ENCODE measurements at places on chromosomes 4 and X. TPM values are rescaled to one million over a fixed set of nuclear protein-coding genes. Genes with fewer than 3 reads are reported as not detected.
A peak's percentile ranks its signal among the peaks of the same experiment; 100 is the strongest.

DNA sequence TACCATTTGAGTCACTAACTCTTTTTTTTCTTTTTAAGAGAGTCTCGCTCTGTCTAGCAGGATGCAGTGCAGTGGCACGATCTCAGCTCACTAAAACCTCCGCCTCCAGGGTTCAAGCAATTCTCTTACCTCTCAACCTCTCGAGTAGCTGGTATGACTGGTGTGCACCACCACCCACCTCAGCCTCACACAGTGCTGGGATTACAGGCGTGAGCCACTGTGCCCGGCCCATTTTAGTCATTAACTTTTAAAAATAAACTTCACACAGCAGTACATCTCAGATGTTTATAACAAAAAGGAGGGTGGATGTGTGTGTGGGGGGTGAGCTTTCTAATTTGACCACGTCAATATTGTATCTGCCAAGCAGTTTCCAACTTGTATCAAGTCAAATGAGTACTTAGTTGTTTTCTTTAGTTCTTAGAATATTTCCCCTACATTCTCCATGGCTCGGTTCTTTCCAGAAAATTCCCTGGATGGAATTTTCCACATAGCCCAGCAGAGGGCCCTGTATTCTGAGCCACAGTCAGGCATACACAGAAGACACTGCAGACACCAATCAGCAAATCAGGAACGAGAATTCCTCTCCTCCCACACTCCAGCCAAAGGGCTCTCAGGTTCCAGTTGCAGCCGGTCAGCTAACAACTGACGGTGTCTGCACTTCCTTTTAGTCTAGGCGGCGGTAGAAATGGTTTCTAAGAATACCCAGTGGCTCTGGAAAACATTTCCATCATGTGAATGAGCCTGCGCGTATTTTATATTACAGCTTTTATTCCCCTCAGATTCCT is 20.1 kb upstream of the ARAF start:
- peaks cover 3% of the 10 kb centered on the region for H3K4me1 ChIP-seq
- H3K27me3 ChIP-seq, result no peaks in the 10 kb centered on the region
- peak overlapping the region; percentile 88 for H3K27ac ChIP-seq
- DNase-seq, result peak; percentile 77
- no peaks in the 10 kb centered on the region for H3K36me3 ChIP-seq

- no peak overlapping the region for H3K4me3 ChIP-seq
- no peak overlapping the region for H3K27ac ChIP-seq
- H3K36me3 ChIP-seq, result no peaks in the 10 kb centered on the region
- H3K4me1 ChIP-seq, result no peaks in the 10 kb centered on the region
- DNase-seq, result no peak
These were observed 34.7 kb upstream of the NYX start for GRCh38 chrX:41412261-41413081.

Gene PARM1
- total RNA-seq, result 15.3 TPM

DNA sequence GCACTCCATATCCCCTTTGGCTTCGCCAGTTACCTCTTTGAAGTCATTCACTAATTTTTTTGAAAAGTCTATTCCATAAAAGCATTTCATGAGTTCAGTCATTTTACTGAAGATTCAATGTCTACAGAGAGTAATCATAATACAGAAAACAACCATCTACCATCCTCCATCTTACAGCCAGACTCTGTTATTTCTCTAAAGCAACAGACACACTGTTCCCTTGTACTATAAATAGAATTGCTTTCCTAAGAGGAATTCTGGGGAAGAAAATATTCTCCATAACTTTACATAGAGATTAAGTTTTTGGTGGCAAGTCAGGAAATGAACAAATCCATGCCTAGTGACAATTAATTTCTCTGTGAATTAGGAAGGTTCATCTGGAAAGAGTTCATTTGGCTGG is 37.0 kb downstream of the XK start:
- no peak overlapping the region for H3K4me3 ChIP-seq
- no peaks in the 10 kb centered on the region for H3K4me1 ChIP-seq
- H3K27me3 ChIP-seq, result no peaks in the 10 kb centered on the region
- H3K27ac ChIP-seq, result no peak overlapping the region

GRCh38 chr4:15729910-15730533 is 27.2 kb downstream of the BST1 start:
- H3K27ac ChIP-seq, result no peak overlapping the region
- no peaks in the 10 kb centered on the region for H3K4me1 ChIP-seq
- H3K27me3 ChIP-seq, result no peaks in the 10 kb centered on the region
- DNase-seq, result peak; percentile 46

Gene GPR119
- total RNA-seq, result not detected

- peak; percentile 67 for DNase-seq
- H3K27me3 ChIP-seq, result no peaks in the 10 kb centered on the region
- no peak overlapping the region for H3K4me3 ChIP-seq
- peaks cover 11% of the 10 kb centered on the region for H3K36me3 ChIP-seq
- H3K27ac ChIP-seq, result no peak overlapping the region
- no peaks in the 10 kb centered on the region for H3K4me1 ChIP-seq
These were observed 24.6 kb downstream of the NAP1L5 start for GRCh38 chr4:88672987-88673386.

Gene CT47B1
- not detected for total RNA-seq

DNA sequence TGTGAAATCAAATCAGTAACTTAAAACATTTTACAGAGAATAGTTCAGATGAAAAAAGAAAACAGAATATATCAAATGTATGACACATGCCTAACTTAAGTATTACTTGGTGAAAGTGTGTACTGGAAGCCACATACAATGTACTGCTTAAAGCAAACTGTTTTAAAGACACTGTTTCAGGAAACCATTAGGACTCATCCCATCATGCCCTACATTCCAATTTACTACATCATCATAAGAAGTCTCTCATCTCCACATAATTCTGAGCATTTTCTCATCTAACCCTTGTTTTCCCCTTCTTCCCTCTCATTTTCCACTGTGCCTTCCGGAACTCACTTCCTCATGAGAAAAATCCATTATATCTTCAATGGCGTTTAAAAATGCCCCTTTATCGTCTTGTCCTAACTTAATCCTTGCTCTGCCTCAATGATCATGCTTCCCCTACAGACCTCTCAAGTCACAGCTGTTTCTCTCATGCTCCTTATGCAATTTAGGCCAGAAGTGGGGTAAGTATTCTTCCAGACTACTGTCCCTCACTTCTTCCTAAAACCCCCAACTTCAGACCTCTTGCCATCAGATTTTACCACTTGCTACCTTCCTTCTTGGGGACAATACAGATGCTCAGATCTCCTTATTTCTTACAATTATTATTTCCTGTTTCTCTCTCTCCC is 26.8 kb upstream of the FGF5 start:
- no peaks in the 10 kb centered on the region for H3K36me3 ChIP-seq
- no peak overlapping the region for H3K4me3 ChIP-seq

- no peak for DNase-seq
- no peaks in the 10 kb centered on the region for H3K4me1 ChIP-seq
- no peaks in the 10 kb centered on the region for H3K27me3 ChIP-seq
- no peak overlapping the region for H3K27ac ChIP-seq
- no peak overlapping the region for H3K4me3 ChIP-seq
These were observed 18.6 kb downstream of the LANCL3 start for GRCh38 chrX:37590047-37590446.

DNA sequence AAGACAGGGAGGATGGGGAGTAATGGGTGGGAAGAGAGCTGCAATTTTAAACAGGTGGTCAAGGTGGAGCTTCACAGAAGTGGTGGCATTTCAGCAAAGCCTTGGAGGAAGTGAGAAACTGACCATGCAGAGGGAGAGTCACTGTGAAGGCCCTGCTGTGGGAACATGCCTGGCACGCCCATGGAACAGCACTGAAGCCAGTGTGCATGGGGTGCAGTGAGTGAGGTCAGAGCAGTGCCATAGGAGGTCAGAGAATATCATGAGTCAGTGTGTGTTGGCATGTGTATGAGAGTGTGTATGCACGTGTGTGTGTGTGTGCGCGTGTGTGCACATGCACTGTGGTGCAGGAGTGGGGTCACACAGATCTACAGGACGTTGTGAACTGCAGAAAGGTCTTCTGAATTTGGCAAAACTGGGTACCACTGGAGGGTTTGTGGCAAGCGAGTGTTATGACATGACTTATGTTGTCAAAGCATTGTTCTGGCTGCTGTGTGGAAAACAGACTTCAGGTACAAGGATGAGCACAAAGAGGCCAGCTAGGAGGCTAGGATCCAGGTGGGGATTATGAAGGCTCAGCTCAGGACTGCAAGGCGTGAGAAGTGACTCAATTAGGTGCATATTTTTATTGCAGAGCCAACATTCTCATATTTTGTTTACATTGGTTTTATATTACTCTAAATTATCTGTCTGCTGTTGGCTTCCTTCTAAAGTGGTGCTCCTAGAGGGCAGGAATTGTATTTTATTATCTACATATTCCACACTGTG is 34.0 kb downstream of the ZNF827 start:
- H3K27me3 ChIP-seq, result no peaks in the 10 kb centered on the region
- H3K4me3 ChIP-seq, result no peak overlapping the region
- no peak for DNase-seq
- H3K27ac ChIP-seq, result no peak overlapping the region
- H3K4me1 ChIP-seq, result no peaks in the 10 kb centered on the region
- H3K36me3 ChIP-seq, result peaks cover 9% of the 10 kb centered on the region

Gene SHROOM3
- total RNA-seq, result 21.4 TPM

DNA sequence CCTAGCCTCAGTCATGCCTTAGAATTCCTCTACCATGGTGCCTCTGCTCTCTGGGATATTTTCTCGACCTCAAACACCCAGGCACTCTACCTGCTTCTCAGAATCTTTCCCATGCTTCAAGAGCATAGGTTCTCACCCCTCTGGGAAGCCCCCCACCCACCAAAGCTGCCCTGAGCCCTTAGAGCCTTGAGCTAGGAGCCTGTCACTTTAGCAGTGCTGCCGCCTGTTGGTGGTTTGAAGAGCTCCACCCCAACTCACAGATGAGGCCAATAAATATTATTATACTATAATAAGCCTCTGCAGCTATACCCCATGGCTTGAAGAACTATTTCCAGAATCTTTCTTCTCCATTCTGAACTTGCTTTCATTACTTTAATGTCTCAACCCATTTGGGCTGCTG is 109.7 kb downstream of the RTL5 start:
- no peak overlapping the region for H3K27ac ChIP-seq
- no peak overlapping the region for H3K4me3 ChIP-seq
- DNase-seq, result no peak
- H3K36me3 ChIP-seq, result no peaks in the 10 kb centered on the region
- H3K4me1 ChIP-seq, result peaks cover 11% of the 10 kb centered on the region
- peaks cover 34% of the 10 kb centered on the region for H3K27me3 ChIP-seq

Gene SPACA5
- not detected for total RNA-seq

Gene TCEAL3
- total RNA-seq, result 11.7 TPM

- H3K27ac ChIP-seq, result no peak within 1 kb of the TSS
- H3K27me3 ChIP-seq, result no peaks in the 10 kb centered on the region
- H3K4me3 ChIP-seq, result no peak within 1 kb of the TSS
- DNase-seq, result no peak
These were observed at the start of gene FAAH2 for GRCh38 chrX:57286507-57287251. Gene FAAH2 (plus strand): TSS chrX:57286706. CDS start chrX:57286826, 120 bp downstream.

GRCh38 chr4:38529189-38530115 is 134.5 kb upstream of the KLF3 start:
- H3K4me3 ChIP-seq, result no peak overlapping the region
- H3K4me1 ChIP-seq, result peaks cover 7% of the 10 kb centered on the region
- no peaks in the 10 kb centered on the region for H3K27me3 ChIP-seq
- peak overlapping the region; percentile 52 for H3K27ac ChIP-seq
- DNase-seq, result peak; percentile 11

- no peaks in the 10 kb centered on the region for H3K36me3 ChIP-seq
- H3K27ac ChIP-seq, result no peak overlapping the region
- no peak overlapping the region for H3K4me3 ChIP-seq
- no peak for DNase-seq
- no peaks in the 10 kb centered on the region for H3K27me3 ChIP-seq
These were observed 12.4 kb downstream of the EPGN start for GRCh38 chr4:74320559-74321118.

Gene HADH
- total RNA-seq, result 20.6 TPM

GRCh38 chr4:2183394-2183793 is 58.5 kb downstream of the HAUS3 start:
- DNase-seq, result no peak
- no peaks in the 10 kb centered on the region for H3K27me3 ChIP-seq
- no peaks in the 10 kb centered on the region for H3K36me3 ChIP-seq
- no peaks in the 10 kb centered on the region for H3K4me1 ChIP-seq
- H3K27ac ChIP-seq, result no peak overlapping the region

GRCh38 chrX:11760958-11761357 is 2.9 kb downstream of the MSL3 start:
- peaks cover 9% of the 10 kb centered on the region for H3K36me3 ChIP-seq
- no peak overlapping the region for H3K27ac ChIP-seq
- H3K4me3 ChIP-seq, result no peak overlapping the region
- H3K27me3 ChIP-seq, result no peaks in the 10 kb centered on the region
- DNase-seq, result no peak

GRCh38 chr4:20158195-20158594 is 93.5 kb upstream of the SLIT2 start:
- H3K36me3 ChIP-seq, result no peaks in the 10 kb centered on the region
- no peak for DNase-seq
- H3K27me3 ChIP-seq, result no peaks in the 10 kb centered on the region
- H3K4me3 ChIP-seq, result no peak overlapping the region
- H3K4me1 ChIP-seq, result no peaks in the 10 kb centered on the region

GRCh38 chrX:105477351-105477750 is 256.9 kb upstream of the TEX13A start:
- no peak for DNase-seq
- H3K27me3 ChIP-seq, result peaks cover 3% of the 10 kb centered on the region
- H3K4me3 ChIP-seq, result no peak overlapping the region
- no peak overlapping the region for H3K27ac ChIP-seq

All from spinal cord (tissue), 10 donors.